ENCODE measurements at places on chromosomes 3 and 15.

GRCh38 chr15:78938658-78939488 is 6.0 kb downstream of the CTSH start:
- no peak for DNase-seq

DNA sequence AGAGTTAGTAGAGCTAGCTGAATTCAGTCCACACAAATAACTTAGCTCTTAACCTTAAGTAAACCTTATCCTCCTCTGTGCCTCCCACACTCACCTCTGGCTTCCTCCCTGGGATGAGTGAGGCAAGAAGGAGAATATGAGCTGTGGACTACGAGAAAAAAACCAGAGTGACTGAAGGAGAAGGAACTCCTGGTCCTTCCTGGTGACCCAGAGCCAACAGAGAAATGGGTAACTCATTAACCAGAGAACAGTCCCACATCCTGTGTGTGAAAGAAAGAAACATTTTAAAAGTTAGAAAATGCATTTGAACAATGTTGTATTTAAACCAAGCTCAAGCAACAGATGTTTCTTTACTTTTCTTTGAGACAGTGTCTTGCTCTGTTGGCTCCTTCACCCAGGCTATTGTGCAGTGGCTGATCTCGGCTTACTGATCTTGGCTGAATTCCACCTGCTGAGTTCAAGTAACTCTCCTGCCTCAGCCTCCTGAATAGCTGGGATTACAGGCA is 27.5 kb upstream of the FAM81A start:
- DNase-seq = no peak

GRCh38 chr15:53525894-53526293 is 233.6 kb downstream of the WDR72 start:
- DNase-seq = no peak

DNA sequence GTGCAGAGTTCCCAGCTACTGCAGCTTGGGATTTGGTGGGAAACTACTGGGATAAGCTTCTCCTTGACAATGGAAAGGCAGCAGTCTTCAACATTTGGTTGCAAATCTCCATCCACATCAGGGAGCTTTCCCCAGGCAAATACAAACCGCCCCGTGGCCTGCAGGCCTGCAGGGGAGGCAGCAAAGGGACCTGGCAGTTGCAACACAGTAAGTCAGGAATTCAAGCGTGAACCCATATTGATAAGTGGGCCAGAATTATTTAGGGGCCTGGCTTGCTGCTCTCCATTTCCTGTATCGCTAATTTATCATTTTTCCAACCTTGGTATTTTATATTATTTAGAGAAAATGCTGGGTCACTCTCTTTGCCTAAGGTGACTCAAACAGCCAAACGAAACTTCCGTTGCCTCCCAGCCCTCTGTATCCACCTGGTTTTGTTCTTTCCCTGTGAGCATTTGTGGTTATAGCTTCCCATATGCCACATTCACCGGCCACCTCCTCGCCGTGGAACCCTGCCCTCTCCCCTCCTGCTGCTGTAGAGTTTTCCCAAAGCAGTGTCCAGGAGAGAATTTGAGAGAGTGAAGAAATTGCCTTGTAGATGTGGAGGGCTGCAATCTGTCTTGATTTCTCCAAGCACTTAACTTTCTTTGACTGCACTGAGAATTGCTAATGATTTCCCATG is 34.8 kb downstream of the B3GALNT1 start:
- no peak for DNase-seq

DNA sequence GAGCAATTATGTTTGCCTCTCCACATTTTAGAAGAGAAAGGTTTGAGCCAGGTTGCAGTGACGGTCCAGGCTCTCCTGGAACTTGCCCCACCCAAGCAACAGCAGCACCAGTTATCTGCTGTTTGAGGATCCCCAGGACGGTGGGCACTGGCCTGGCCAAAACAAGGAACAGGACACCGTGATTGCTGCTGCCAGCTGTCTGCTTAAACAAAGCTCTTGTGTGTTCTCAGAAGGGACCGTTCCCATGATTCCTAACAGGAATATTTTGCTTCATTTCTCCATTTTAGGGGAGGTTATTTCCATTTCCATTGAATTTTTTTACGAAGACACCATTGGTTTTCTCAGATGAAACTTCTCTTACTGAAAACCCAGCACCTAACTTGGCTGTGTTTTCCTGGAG is 66.4 kb upstream of the RPL35A start:
- no peak for DNase-seq

DNA sequence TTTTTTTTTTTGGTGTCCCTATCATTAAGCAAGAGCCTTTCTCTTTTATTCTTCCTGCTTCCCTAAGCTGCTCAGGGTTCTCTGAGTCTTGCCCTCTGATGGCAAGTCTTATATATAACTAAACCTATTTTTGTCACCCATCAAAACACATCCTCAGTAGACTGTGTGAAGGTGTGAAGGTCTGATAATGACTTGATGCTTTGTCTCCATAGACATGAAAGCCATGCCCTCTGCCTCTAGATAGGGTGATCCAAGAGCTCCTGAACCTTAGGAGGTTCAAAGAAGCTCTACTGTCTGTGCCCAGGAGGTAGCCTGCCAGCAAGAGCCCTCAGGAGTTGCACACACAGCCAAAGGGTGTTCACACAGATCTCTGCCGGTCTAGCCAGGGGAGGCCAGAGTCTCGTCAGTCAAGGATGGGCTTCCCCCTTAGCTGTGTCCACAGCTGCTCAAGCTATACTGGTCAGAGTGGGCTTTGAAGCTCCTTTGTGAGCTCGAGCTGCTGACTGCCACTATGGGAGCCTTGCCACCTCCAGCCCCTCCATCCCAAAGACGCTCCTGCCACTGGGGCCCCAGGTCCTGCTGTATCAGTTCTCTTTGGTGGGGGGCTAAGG is 13.1 kb upstream of the SNX22 start:
- no peak for DNase-seq

DNA sequence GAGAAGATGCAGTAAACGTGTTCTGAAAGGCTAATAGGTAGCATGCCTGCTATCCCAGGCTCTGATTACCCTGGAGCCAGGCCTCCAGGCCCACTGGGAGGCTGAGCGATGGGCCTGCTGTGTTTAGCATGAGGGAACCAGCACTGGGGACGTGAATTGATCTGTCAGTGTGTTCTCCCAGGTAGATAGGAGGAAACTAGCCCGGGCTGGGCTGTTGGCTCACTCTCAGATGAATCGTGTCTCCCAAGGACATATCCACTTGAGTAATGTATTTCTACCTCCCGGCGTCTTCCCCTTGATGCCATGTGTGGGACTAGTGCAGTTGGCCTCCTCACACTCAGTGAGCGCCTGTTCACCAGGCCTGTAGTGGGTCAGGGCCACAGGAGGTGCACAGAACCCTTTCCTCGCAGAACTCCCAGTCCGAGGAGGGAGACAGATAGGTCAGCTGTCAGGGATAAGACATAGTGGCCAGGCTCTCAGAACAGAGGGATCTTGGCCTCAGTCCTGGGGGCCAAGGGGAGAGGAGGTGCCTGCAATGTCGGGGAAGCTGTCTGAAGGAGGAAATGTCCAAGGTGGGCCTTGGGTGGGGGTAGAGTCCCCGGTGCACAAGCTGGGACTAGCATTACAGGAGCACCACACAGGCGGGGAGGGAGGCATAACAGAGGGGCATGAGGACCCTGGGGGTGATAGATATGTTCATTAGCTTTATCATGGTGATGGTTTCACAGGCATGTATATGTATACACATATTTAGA is 111.7 kb downstream of the DNAJB8 start:
- no peak for DNase-seq

DNA sequence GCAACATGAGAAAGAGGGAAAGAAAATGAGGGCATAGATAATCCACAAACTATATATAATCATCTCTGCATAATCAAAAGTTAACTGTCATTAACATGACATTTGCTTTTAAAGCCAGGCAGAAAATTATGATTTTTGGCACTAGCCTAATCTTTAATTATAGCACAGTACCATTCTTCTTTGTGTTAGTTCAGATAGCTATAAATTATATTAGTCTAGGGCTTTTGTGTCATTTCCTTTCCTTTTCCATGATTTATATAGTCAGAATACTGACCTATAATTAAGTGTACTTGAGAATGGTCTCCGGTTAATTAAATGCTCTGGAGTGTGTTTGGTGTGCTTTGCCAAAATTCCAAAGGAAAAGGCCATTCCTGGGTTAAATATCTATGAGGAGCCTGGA is 441.9 kb upstream of the THRB start:
- no peak for DNase-seq

GRCh38 chr3:145752576-145752975 is 408.4 kb downstream of the PLOD2 start:
- DNase-seq = no peak

DNA sequence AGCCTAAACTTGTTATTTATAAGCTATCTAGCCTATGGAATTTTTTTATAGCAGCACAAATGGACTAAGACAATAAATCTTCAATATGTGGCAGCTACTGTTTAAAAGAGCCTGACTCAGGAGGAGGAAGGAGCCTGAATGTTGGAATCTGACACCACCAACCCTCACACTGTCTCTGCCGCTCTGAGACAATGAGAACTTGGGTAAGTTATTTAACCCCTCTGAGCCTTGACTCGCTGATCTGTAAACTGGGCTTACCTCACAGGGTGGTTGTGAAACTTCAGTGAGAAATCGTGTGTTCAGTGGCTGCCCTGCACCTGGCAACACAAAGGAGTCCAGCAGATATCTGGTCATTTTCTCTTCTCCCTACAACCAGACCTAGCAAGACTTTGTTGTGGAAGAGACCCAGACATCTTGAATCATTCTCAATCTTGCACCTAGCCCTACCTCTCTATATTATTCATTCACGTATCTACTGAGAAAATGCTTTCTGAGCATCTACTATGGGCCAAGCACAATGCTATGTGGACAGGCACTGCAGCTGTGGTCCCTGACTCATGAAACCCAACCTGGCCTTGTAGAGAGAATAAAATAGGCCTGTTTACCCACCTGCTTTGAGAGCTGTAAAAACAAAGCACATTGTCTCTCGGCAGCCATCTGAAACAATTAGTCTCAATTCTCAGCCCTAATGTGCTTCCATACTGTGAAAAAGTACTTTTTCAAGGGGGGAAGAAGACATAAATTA is 81.9 kb upstream of the SLC25A36 start:
- DNase-seq = no peak

- DNase-seq = no peak
Measured at GRCh38 chr3:136332776-136333175, 82.6 kb downstream of the PCCB start.

GRCh38 chr3:63333815-63334214 is 55.7 kb downstream of the SYNPR start:
- DNase-seq = no peak

- DNase-seq = no peak
Measured at GRCh38 chr3:172624999-172625398, 85.9 kb downstream of the NCEH1 start.

- no peak for DNase-seq
Measured at GRCh38 chr3:27452368-27453090, 31.7 kb downstream of the SLC4A7 start.

GRCh38 chr3:126517291-126517951 is at the start of gene UROC1:
UROC1 (minus strand) TSS chr3:126517773; CDS start chr3:126517719, 54 bp downstream.
- no peak for DNase-seq

DNA sequence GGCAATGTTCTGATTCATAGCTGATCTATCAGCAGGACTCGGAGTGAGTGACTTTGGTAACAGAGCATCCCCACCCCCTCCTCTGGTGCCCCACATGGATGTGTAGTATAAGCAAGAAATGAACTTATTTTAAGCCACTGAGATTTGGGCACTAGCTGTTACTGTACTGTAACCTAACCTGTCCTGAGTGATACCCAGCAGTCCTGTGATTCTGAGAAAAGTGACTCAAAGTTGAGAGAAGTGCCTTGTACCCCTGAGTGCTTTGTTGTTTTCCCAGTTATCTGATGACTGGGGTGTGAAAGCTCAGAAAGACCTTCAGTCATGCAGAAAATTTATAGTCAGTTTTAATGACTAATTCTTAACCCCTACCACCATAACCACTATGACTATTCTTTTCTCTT is 439.9 kb upstream of the RBMS3 start:
- no peak for DNase-seq

DNA sequence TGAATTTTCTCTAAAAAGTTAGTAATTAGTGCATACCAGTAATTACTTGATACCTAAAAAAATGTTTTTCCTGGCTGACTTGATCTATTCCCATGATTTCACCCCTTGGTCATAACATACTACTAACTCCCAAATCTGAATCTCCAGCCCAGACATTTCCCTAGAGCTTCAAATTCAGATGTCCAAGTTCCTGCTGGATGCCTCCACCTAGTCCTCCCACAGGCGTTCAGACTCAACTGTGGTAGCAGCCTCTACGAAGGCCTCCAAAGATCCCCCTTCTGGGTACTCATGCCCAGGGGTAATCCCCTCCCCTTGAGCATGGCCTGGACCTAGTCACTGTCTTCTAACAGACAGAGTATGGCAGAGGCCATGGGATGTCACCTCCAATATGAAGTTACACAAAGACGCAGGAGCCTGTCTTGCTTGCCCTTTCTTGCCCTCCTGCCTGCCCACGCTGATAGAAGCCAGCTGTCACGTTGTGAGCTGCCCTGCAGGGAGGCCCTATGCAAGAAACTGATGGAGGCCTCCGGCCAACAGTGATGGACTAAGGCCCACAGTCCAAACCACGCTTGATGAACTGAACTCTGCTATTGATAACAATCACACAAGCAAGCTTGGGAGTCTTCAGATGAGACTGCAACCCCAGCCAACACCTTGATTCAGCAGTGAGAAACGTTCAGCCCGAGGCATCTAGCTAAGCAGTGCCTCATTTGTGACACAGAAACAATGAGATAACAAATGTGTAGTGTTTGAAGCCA is 8.6 kb upstream of the FBN1 start:
- DNase-seq = no peak

DNA sequence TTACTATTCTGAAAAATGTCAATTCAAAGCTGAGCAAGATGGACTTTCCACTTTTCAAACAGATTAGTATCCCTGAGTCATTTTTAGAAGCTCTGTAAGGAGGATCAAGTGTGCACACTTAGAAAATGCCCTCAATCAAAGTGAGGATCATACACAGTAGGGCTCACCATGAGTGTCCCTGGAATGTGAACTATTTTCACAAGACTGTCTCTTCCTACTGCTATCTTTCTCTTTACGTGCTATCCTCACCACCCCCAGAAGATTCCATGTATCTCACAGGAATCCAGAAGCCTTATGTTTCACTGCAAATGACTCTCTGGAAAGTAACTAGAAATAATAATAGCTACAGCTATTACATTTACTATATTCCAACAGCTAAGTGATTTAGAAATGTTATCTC is 349.9 kb upstream of the TGFBR2 start:
- no peak for DNase-seq

- DNase-seq = no peak
Measured at GRCh38 chr15:33044598-33044997, 149.9 kb downstream of the FMN1 start.

DNA sequence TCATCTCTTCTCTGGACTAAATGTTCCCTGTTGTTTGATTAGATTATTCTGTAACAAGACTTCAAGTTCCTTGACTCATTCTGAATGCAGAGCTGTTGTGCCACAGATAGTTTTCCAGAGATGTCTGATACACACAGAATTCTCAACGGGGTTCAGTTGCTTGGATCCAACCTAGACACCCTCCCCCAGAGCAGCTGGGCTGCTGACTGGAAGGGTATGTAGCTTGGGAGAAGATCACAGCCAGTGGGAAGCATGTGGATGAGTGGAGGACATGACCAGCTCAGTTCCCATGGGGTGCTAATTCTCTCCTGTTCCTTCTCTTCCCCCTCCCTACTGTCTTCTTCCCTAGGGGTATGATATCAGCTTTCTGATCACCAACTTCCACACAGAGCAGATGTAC is 6.6 kb upstream of the TTLL3 start:
- no peak for DNase-seq

- no peak for DNase-seq
Measured at GRCh38 chr15:25712192-25712960, 150.8 kb downstream of the ATP10A start.

- DNase-seq = no peak
Measured at GRCh38 chr3:57086201-57086600, 25.7 kb downstream of the SPATA12 start.

- DNase-seq = peak; percentile 47
Measured at GRCh38 chr3:38588995-38589937, 60.2 kb downstream of the SCN5A start.

Data from type B pancreatic cell (in vitro differentiated cells).